ENCODE measurements at places on chromosomes 1 and 21.

DNA sequence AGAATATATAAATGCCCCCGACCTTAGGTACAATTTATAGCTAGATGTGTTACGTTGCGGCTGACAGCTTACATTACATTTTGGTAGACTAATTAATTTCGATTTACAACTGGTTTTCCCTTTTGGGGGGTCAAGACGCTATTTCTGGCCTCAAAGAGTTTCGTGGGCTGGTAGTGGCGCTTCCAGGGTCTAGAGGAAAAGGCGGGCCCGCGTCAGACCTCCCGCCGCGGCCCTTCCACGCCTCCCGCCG lies 391 bp downstream of the IFT25 start:
- no peak for DNase-seq

- DNase-seq, result peak; percentile 82
These were observed 1.3 kb downstream of the COL24A1 start for GRCh38 chr1:86155051-86155806.

DNA sequence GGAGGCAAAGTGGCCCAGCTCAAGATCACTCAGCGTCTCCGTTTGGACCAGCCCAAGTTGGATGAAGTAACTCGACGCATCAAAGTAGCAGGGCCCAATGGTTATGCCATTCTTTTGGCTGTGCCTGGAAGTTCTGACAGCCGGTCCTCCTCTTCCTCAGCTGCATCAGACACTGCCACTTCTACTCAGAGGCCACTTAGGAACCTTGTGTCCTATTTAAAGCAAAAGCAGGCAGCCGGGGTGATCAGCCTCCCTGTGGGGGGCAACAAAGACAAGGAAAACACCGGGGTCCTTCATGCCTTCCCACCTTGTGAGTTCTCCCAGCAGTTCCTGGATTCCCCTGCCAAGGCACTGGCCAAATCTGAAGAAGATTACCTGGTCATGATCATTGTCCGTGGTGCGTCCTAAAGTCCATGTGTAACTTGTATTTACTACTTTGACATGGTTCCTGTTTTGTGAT lies 2.7 kb downstream of the RBM15 start:
- peak; percentile 66 for DNase-seq

DNA sequence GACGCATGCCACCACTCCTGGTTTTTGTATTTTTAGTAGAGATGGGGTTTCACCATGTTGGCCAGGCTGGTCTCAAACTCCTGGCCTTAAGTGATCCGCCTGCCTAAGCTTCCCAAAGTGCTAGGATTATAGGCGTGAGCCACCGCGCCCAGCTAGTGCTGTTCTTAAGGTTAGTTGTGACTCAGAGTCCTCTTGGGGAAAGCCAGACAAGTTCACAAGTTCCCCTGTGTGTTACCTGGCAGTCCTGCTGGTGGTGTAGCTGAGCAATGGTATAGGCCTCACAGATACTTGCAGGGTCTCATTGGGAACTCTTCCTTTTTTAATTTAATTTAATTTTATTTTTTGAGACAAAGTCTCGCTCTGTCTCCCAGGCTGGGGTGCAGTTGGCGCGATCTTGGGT lies 10.6 kb downstream of the CFAP126 start:
- DNase-seq, result no peak

- DNase-seq, result no peak
These were observed 1372.3 kb downstream of the AMY1C start for GRCh38 chr1:105122041-105122440.

GRCh38 chr1:59223989-59224634 lies 72.8 kb upstream of the FGGY start:
- DNase-seq, result peak; percentile 53

GRCh38 chr21:45383111-45383614 lies 21.8 kb upstream of the COL18A1 start:
- peak; percentile 54 for DNase-seq

DNA sequence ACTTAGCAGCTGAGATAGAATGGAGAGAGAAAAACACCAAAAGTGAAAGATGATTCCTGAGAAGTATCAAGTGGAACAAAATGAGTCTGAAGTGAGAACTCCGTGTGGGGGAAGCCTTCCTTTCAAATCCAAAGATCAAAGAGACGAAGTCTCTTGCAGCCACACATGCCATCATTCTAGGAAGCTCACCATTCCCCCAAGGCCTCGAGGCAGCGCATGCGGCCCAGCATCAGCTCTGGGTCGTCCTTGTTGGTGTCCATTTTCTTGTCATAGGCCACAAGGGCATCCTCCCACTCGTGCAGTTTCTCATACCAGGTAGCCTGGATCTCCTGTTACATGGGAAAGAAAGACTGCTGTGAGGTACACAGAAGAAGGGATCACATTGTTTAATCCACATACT lies 32.2 kb upstream of the ANGPTL7 start:
- no peak for DNase-seq

DNA sequence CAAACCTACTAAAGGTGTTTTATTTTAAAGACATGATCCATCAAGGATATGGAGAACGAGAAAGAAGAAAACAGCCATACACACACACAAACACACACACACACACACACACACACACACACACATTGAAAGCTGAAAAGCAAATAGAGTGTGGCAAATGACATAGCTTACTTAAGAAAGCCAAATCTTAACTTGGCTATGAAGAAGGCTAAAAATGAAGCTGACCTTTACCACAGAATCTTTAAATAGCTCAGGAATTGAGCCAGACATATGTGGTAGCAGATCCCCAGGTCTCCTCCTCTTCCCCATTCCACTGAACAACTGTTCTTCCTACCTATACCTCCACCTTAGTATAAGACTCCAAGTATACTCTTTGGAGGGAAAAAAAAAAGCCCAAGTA lies 185.6 kb downstream of the CLEC20A start:
- no peak for DNase-seq

- peak; percentile 76 for DNase-seq
These were observed 85.1 kb downstream of the KCNN3 start for GRCh38 chr1:154784924-154785531.

All from endodermal cell (in vitro differentiated cells).